ENCODE measurements at places on chromosomes 7 and 10. TPM values are rescaled to one million over a fixed set of nuclear protein-coding genes. Genes with fewer than 3 reads are reported as not detected.

DNA sequence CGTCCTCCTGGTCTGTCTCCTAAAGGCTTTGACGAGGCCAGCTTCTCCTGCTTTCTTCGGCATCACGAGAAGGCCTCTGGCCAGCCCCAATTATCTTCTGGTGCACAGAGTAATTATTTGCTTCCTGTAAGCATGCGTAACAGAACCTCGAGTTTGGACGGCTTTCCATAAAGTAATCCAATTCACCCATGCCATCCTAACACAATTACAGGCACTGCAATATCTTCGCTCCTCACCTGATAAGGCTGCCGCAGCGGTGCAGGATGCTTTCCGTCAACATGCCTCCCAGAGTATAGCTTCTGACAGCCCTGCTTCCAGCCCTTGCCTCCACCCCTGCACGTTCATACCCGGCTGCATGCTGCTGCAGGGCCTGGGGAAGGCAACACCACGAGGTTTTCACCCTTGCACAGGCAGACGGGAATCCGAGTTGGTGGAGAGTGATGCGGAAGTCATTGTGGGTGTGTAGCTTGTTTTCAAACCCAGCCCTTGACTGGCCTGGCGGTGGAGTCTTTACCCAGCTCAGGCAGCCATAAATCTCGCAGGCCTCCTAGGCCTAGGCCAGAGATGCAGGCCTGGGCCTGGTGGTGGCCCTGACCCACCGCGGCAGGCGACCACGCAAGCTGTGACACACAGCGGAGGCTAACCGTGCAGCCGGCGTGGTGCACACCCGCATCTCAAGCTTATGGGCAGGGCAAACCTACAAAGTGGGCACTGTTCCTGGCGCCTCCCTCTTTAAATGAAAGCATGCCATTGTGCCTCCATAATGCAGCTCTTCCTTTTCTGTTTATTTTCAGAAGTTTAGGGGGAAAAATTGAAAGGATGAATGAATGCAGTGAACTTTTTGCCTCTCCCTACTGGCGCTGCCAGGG lies 12.7 kb downstream of the EBF3 start:
- DNase-seq = no peak

DNA sequence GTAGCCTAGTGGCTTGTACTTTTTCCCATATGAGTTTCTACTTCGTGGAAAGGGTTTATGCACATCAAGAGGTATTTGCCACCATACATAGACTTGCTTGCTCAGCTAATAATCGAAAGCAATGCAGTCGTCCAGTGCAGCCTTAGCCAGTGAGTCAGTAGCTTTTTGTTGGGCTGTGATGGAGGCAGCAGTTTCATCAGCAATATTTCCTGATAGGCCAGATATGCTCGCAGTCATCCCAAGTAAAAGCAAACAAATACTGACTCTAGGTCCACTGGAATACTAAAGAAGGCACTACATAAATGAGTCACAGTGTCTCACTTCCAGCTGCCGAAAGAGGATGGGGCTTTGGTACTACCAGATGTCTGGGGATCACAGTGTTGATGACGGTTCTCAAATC lies 2.1 kb upstream of the BNIP3 start:
- no peak for DNase-seq

- no peak for DNase-seq
Observed at GRCh38 chr7:111108000-111108399, 17.1 kb downstream of the LRRN3 start.

The IDI2 gene
- not detected for polyA plus RNA-seq

The LRRC61 gene
- 33.8 TPM for polyA plus RNA-seq

- no peak for DNase-seq
Observed at GRCh38 chr10:6068006-6068405, 5.8 kb upstream of the IL2RA start.

GRCh38 chr7:29839302-29839701 lies 33.0 kb downstream of the WIPF3 start:
- DNase-seq = no peak

The CNNM1 gene
- 1.7 TPM for polyA plus RNA-seq

DNA sequence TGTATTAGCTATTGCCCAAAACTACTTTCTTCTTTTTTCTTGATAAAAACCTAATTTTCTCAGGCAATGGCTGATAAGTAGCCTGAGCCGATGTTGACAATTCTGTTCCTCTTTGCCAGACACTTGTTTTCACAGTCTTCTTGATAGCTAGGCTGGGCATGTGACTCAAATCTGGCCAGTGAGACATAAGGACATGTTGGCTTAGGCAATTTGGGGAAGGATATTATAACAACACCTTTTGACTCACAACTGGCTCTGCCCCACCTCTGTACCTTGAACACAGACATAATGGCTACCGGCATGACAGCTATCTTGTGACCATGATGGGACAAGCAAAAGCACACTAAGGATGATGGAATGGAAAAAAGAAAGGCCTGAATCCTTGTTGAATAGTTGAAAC lies 72.9 kb upstream of the GPR22 start:
- DNase-seq = no peak

GRCh38 chr10:128361487-128361886 lies 235.3 kb upstream of the MKI67 start:
- DNase-seq = no peak

DNA sequence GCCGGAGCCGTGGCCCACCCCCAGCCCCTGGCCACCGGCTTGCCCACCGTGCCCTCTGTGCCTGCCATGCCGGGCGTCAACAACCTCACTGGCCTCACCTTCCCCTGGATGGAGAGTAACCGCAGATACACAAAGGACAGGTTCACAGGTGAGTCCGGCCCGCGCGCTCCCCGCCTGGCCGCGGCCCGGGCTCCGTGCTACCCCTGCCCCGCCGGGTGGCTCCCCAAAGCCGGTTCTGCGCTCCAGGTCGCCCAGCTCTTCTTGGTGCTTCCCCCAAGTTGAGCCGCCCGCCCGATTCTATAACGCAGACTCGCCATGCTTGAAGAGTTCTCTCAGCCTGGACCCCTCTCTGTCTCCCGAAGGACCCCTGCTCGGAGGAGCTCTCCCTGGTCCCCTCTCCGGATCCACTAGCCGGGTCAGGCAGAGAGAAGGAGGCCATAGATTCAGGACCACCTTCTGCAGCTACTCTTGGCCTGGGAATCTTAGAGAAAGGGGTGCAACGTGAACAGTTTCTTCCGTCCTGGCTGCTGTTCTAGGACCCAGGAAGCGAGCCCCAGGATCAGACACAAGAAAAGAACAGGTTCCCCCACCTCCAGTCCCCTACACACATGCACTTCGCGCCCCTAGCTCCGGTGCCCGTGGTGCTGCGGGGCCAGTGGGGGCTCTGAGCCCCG lies 999 bp downstream of the TLX1 start:
- no peak for DNase-seq

- no peak for DNase-seq
Observed at GRCh38 chr7:101865031-101865430, 47.6 kb downstream of the CUX1 start.

The ADRB1 gene
- 0.14 TPM for polyA plus RNA-seq

The HTRA1 gene
- 197 TPM for polyA plus RNA-seq

DNA sequence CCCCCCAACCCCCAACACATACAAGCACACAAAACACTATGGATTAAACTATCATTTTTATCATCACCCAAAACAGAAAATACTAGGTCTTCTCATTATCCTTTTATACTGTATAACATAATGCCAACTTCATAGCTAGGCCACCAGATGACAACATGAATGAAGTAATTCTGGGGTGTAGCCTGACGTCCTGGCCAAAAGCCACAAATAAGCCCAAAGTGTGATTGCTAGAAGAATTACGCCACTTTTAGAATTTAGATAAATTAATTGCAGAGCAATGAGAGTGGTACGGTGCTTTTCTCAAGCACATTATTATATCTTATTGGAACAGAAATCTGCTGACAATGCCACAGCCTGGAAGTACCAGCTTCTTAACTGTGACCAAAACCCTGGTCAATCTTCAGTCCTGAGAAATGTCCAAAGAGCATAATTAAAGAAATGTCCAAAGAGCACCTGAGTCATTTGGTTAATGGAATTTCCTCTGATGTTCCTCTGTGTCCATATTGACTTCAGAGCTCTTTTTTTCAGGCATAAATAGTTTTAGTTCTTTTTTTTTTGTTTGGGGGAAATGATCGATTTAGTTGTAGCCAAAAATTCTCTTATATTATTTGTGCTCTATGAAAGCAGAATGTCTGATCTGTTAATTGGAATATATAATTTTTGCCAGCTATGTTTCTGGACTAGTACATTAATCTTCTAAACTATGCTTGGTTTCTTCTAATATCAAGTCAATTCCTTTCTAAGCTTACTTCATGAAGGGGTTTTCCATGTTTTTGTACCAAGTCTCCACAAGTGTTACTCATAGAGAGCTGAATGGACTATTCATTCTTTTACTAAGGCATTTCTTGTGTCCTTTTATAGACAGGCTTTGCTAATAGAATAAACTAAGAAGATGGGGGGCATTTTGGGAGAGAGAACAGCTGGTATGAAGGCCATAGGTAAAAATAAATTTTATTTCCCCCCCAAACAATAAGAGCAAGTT lies 233.4 kb upstream of the SLC26A5 start:
- DNase-seq = no peak

GRCh38 chr7:55120501-55121198 lies 101.8 kb downstream of the EGFR start:
- DNase-seq = no peak

GRCh38 chr10:22321156-22321923 lies 441 bp downstream of the BMI1 start:
- DNase-seq = no peak

DNA sequence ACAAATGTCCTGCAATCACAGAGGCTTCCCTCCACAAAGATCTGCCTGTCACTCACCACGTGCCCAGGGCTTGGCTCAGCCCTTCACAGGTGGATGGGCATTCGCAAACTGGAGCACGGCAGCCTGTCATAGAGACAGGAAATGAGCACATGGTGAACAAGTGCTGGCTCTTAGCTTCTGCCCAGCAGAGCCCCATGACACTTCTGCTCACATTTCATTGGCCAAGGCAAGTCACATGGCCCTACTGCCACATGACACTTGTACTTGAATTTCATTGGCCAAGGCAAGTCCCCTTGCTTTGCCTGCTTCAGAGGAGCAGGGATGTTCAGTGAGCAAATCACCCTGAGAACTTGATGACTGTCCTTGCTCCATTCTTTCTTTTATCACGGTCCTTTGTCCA lies 110.8 kb upstream of the PPP2R2D start:
- no peak for DNase-seq

GRCh38 chr7:152591976-152592375 lies 84.0 kb downstream of the XRCC2 start:
- DNase-seq = no peak

The TMEM270 gene
- polyA plus RNA-seq = not detected

All from left renal cortex interstitium (tissue), 4 donors.